ENCODE measurements at places on chromosomes 1 and 21.

GRCh38 chr1:200437556-200438203 lies 27.8 kb upstream of the ZNF281 start:
- no peak for DNase-seq

DNA sequence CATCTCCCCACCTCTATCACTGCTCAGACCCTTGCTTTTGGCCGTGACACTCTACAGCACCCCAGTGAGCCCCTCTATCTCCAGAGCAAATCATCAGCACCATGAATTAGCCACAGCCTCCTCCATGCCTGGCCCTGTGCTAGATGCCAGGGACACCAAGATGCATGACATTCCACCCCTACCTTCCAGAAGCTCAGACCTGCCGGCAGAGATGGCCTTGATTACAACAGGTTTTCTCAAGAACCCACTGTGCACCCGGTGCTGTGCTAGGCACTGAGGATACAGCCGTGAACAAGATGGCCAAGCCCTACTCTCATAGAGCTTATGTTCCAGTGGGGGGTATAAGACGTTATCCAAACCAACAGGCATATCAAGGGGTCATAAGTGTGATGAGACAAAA lies 30.6 kb downstream of the CDK18 start:
- peak; percentile 12 for DNase-seq

GRCh38 chr1:31976401-31976800 lies 37.3 kb upstream of the KHDRBS1 start:
- no peak for DNase-seq

DNA sequence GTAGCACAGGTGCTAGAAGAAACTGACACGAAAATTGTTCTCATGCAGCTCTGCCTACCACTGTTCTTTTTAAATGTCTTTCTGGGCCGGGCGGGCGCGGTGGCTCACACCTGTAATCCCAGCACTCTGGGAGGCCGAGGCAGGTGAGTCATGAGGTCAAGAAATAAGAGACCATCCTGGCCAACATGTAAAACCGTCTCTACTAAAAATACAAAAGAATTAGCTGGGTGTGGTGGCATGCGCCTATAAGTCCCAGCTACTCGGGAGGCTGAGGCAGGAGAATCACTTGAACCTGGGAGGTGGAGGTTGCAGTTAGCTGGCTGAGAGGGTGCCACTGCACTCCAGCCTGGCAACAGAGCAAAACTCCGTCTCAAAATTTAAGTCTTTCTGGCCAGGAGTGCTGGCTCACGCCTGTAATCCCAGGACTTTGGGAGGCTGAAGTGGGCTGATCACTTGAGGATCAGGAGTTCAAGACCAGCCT lies 947 bp upstream of the RIT1 start:
- no peak for DNase-seq

DNA sequence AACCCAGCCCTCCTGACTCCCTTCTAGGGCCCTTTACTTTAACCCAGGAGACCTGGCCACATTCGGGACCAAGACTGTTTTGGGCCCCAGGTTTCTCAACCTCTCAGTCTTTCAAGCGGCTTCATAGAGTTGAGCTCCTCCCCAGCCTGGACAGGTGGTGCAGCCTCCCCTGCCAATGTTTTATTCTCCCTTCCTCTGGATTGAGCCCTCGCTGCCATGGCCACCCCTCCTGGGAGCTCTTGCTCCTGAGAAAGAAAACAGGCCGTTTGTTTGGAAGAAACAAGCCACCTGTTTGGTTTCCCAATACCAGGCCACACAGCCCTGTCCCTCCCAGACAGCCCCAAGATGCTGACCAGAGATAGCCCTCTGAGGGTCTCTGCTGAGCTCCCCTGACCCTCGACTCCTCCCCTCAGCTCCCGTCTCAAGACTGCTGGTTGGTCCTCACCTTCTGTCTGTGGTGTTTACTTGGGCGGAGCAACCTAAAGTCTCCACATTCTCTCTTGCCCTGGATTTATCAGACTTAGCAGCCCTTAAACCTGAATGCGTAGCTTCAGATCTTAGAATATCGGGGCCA lies 3.3 kb downstream of the TMEM51 start:
- DNase-seq = no peak

DNA sequence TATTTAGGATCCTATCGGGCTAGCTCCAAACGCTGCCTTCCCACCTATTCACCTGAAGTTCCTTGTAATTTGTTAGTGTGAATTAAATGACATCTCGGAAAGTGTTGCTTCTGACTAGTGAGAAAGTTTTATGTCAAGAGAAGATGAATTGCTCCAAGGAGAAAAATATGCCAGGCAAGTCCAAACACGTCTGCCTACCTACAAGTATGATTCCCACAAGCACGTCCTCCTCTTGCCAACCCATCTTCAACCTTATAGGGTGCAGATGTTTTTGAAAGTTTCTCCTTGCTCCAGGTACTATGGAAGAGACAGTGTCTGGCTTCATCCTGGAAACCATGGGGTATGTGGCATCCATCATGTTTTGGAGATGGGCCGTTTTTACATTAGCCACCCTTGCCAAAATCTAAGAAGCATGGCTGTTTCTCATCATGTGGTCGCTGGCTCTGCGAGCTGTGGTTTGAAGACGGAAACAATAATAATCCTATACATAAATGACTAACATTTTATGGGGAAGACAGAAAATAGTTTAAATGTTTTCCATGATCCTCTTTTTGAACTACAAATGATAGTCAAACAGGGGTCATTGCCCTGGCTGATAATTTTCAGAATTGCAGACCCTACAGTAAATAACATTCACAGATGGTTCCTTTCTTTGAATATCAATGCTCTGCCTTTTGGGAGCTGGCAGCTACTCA lies 505.8 kb downstream of the SMYD3 start:
- DNase-seq = no peak

GRCh38 chr1:41101950-41102607 lies 80.6 kb upstream of the SLFNL1 start:
- DNase-seq = no peak

- DNase-seq = no peak
Measured at GRCh38 chr1:192669174-192669573, 33.2 kb downstream of the RGS13 start.

- DNase-seq = no peak
Measured at GRCh38 chr21:19523061-19523460, 1119.5 kb upstream of the TMPRSS15 start.

- DNase-seq = no peak
Measured at GRCh38 chr1:210800301-210800700, 333.6 kb downstream of the KCNH1 start.

- no peak for DNase-seq
Measured at GRCh38 chr21:17726047-17726829, 92.9 kb downstream of the C21orf91 start.

DNA sequence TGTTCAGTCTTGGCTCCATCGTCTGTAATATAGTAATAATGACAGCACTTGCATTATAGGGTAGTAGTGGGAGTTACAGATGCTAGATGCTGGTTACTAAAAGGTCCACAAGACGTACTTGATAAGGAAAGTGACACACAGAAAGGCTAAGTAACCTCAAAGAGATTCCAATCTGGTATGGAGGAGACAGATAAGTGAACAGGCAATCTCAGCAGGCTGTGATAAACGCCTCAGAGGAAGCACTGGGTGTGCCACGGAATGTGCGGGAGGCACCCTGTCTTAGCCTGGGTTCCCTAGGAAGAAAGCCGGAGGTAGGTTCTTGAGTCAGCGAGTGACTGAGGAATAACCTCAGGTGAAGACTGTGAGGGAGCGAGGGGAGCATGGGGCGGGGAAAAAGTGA lies 4.6 kb upstream of the CTPS1 start:
- no peak for DNase-seq

DNA sequence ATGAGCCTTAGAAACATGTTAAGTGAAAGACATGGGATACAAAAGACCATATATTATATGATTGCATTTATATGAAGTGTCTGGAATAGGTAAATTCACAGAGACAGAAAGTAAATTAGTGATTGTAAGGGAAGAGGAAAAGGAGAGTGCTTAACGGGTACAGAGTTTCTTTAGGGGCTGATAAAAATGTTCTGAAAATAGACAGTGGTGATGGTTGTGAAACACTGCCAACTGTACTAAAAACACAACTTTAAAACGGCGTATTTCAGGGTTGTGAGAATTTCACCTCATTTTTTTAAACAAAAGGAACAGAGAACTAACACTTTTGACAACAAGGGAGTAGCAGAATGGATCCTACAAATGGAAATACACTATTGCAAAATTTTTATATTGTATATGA lies 13.4 kb downstream of the COP1 start:
- DNase-seq = no peak

- DNase-seq = no peak
Measured at GRCh38 chr1:29990304-29990703, 733.1 kb downstream of the MATN1 start.

GRCh38 chr1:118252624-118253023 lies 67.6 kb upstream of the SPAG17 start:
- DNase-seq = no peak

GRCh38 chr1:30374400-30375070 lies 348.9 kb downstream of the MATN1 start:
- no peak for DNase-seq

GRCh38 chr1:15465674-15466073 lies 9.1 kb downstream of the CELA2A start:
- no peak for DNase-seq

- no peak for DNase-seq
Measured at GRCh38 chr1:175332515-175332914, 139.9 kb upstream of the KIAA0040 start.

DNA sequence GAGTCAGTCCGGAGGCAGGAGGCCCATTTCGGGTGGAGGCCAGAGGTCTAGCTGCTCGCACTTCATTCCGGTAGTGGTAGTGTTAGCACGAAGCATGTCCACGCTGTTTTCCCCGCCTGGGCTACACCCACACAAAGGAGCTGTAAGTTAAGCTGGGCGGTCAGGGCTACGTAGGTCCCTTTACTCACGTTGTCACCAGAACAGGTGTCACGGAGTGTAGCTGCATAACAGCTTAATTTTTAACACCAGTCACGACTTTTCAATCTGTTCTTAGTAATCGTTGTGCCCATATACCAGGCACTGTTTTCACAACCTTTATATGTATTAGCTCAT lies 15.6 kb downstream of the HLX start:
- no peak for DNase-seq

DNA sequence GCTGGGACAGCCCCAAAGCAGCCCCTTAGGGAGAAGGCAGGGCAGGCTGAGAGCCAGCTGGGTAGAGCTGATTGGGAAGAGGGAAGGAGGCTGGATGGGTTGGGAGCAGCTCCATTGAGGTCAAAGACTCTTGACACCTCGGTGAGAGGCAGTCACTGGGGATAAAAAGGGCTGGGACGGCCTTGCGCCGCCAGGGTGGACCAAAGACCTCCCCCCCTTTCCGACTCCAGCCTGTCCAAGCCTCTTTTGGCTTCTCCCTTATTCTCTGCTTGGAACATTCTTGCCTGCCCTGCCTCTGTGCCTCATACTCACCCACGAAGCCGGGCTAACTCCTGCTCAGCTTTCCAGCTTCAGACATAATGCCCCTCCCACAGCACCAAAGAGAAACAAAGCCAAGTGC lies 51.1 kb downstream of the LRRC38 start:
- DNase-seq = peak; percentile 27

DNA sequence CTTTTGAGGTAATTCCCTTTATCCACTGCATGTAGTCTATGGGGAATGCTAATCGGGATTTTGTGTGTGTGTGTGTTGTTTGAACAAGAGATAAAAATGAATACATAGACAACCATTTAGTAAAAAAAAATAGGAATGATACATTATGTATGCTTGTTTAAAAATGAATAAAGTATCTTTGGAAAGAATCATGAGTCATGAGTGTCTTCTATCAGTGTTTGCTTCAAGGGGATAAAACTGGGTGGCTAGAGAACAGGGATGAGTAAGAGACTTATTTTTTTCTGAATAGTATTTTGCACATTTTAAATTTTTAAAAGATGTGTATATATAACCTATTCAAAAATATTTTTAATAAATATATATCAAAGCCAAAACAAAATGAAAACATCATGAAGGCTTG lies 839.4 kb upstream of the ADGRL4 start:
- DNase-seq = no peak

DNA sequence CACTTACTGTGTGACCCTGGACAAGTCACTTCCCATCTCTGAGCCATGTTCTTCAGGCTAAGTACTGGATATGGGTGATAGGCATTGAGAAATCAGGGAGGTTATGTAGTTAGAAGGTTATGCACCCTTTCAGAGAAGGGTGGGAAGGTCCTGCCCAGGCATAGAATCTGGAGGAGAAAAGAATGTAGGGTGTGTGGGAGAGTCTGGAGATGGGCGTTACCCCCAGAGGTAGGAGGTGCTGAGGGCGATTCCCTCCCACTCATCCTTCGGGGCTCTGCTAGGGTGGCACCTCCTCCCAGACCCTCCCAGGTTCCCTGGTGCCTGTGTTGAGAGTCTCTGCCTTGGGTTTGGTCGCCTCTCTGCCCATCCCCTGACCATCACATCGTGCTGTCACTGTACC lies 51.1 kb downstream of the IGSF21 start:
- no peak for DNase-seq

DNA sequence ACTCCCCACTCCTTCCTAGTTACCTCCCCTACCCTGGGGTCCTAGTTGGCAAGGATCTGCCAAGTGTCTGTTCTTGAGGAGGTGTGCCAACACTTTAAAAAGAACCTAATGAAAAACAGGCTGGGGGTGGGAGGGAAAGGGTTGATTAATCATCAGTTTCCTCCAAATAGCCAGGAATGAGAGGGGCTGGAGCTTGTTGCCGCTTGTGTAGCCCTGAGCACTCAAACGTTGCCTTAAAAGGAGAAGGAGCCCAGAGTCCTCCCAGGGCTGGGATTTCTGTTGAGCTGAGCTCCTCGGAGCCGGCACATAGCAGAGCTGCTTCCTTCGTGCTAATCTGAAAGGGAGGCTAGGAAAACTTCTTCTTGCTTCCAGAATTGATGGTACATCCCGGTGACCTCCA lies 15.9 kb downstream of the SHISA4 start:
- no peak for DNase-seq

- no peak for DNase-seq
Measured at GRCh38 chr1:68149110-68149798, 83.1 kb downstream of the WLS start.

DNA sequence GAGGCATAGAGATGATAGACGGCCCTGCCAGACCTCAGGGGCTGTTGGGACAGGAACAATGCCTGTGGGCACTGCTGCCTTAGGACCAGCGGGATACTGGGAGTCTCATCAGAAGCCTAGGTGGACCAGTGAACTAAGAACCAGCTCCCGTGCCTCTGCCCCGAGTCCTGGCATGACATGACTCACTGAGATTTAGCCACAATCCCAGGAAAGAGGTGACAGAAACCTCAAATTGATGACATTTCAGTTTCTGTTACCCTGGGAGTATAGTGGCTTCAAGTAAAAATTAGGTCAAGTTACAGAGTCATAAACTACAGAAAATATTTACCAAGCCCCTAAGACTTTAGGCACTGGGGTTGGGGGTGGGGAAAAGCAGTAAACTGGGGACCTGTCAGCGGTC lies 74.6 kb upstream of the GADD45A start:
- DNase-seq = no peak

All from upper lobe of left lung (tissue), 6 donors.